ENCODE measurements at places on chromosomes 6 and 20.

- no peak for DNase-seq
These were observed 143.7 kb upstream of the PTPN1 start for GRCh38 chr20:50366270-50367103.

DNA sequence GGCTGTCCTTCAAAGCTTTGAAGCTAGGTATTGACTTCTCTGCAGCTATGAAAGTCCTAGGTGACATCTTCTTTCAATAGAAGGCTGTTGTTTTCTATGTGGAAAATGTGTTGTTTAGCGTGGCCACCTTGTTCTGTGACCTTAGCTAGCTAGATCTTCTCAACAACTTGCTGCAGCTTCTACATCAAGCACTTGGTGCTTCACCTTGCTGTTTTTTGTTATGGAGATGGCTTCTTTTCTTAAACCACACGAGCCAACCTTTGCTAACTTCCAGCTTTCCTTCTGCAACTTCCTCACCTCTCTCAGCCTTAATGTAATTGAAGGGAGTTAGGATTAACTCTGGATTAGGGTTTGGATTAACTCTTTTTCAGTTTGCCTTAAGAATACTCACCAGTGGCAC, 128.6 kb upstream of the MMS22L start:
- no peak for DNase-seq

DNA sequence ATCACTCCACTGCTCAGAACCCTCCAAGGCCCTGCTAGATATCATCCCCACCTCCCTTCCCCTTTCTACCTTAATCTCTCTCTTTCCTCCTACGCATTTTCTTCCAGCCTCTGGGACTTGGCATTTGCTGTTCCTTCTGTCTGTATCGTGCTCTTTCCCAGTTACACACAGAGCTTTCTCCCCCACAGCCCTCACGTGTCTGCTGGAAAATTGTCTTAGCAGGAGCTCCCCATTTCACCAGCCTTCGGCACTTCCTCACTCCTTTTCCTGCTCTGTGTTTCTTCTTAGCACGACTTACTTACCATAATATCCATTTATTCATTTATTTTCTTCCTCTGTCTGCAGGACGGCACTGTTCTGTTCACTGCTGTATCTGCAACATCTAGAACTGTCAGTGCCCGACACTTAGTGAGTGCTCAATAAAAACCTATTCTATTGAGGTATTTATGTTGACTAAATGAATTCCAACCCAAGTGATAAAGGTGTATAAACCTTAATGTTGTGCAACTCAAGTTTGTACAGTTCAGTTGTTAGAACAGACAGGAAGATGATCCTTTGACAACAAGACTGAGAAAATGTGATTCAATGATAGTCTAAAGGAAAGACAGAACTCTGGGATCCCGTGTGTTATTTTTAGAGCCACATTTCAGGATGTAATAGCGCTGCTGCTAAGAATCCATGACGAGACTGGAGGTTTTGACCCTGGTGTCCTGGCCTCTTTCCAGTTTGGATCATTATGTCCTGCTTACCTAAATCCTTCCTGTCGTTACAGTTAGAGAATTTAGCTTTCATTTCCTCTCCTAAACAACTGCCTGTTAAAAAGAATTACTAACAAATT, 170.1 kb upstream of the LAMP5 start:
- no peak for DNase-seq

- no peak for DNase-seq
These were observed 175.0 kb upstream of the CCN2 start for GRCh38 chr6:132126150-132126549.

DNA sequence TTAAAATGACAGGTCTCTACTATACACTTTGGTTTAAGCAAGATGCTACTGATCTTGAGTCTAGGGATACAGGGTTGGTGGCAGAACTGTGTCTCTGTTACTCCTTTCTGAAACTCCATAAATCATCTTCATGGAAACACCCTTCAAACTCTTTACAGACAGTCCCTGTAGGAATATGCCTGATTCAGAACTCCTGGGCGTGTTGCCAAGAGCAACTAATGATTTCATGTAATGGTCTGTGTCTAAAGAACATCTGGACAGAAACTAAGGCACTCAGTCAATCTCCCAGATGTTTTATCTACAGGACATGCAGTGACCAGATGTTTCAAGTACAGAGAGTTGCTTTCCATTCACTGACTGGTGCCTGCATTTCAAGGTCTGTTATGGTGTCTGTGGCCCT, 464.4 kb upstream of the CHD6 start:
- no peak for DNase-seq

DNA sequence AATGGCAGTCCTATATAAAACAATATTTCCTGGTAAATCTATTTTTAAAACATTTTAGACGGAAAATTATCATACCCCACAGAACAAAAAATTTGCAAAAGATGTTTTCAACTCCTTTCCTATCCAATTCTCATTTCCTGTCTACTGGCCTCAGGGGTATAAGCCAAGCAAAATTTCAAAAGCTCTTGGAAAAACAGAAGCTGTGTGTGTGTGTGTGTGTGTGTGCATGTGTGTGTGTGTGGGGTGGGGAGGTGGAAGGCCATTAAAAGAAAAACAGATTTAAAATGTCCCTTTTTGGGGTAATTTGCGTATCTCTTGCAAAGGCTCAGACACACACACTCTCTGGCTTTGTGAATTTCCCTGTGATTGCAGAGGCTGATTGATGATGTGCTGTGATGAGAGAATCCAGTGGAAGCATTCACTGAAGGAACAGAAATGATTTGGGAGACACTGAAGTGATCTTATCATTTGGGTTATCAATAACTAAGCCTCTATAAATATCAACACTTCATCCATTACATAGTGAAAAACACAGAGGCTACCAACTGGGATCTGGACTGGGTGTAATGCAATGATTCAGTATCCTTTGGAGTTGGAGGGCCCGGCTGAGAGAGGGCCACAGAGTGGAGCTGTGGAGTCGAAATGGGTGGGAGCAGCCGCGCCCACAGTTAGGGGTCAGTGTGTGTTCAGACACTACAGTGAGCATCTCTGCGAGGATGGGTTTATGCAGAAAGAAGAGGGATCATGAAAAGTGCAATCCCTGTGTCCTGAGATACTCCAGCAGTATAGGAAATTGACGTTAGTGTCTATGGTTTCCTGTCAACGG, 106.8 kb upstream of the PREP start:
- DNase-seq, result no peak

- no peak for DNase-seq
These were observed 20.5 kb downstream of the JPH2 start for GRCh38 chr20:44166477-44166876.

DNA sequence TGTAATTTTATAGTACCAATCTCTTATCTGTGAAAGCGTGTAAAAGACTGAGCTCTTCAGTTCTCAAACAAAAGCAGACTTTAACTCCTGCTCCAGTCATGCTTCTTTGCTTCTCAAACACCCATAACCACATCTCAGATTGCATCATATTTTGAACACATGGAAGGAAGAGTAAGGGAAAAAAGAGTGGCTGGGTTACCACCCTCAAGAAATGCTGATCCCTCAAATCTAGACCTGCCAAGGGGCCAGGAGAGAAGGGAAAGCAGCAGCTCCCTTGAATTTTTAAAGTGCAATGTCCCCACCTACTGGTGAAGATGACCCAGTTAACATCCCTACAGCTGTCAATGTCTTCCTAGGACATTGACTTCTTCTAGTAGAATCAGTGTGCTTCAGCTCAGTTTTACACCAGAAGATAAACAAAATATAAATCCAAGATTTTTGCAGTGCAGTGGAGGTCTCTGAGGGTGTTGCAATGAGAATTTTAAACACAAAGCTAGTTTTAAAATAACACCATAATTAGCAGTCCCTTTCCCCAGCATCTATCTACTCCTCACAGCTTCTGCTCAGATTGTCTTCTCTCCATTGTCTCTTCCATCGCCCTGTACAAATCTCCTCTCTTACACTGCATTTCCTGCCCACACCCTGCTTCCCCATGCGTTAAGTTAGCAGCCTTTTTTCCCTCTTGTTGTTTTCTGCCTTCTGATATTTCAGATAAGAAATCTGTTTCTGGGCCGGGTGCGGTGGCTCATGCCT, 22.6 kb upstream of the HLA-DQB2 start:
- no peak for DNase-seq

DNA sequence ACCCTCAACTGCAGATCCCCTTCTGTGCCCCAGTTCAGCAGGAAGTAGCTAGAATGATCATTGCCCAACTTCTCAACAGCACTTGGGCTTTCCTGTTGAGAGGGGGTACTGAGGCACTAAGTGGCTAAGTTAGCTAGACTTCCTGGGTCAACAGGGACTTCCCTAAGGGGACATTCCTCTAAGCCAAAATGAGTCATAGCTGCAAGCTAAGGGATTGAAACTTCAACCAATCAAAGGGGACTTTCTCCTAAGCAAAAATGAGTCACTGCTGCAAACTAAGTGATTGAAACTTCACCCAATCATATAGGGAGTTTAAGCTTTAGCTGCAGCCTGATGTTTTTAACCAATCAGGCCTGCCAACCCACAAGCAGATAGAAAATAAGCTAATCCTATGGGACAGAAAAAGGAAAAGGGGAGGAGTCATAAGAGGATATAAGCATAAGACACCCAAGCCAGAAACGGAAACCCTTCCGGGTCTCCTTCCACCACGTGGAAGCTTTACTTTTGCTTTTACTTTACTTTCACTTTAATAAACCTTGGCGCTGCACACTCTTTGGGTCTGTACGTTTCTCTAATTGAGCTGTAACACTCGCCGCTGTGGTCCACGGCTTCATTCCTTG, 659.0 kb upstream of the HS3ST5 start:
- DNase-seq, result no peak

GRCh38 chr20:38590676-38591473, 9.9 kb downstream of the ADIG start:
- no peak for DNase-seq

- DNase-seq, result no peak
These were observed 1131.8 kb downstream of the GRIK2 start for GRCh38 chr6:102525336-102525735.

- no peak for DNase-seq
These were observed 14.5 kb downstream of the HECA start for GRCh38 chr6:139149383-139149782.

DNA sequence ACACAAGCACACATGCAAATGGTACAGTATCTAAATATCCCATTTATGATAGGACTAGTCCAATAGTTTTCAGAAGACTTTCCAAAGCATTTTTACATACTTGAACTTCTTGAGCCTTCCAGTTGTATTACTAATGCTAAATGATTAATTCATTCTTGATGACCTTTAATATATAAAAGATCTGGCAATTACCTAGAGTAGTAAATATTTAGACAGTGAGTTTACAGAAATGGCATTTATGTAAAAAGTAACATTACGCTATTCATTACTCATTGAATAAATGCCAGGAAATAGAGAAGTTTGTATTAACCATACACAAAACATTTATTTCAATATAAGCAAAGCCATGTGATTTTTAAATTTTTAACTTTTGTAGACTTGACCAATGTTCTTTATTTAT, 158.8 kb downstream of the DST start:
- DNase-seq, result no peak

DNA sequence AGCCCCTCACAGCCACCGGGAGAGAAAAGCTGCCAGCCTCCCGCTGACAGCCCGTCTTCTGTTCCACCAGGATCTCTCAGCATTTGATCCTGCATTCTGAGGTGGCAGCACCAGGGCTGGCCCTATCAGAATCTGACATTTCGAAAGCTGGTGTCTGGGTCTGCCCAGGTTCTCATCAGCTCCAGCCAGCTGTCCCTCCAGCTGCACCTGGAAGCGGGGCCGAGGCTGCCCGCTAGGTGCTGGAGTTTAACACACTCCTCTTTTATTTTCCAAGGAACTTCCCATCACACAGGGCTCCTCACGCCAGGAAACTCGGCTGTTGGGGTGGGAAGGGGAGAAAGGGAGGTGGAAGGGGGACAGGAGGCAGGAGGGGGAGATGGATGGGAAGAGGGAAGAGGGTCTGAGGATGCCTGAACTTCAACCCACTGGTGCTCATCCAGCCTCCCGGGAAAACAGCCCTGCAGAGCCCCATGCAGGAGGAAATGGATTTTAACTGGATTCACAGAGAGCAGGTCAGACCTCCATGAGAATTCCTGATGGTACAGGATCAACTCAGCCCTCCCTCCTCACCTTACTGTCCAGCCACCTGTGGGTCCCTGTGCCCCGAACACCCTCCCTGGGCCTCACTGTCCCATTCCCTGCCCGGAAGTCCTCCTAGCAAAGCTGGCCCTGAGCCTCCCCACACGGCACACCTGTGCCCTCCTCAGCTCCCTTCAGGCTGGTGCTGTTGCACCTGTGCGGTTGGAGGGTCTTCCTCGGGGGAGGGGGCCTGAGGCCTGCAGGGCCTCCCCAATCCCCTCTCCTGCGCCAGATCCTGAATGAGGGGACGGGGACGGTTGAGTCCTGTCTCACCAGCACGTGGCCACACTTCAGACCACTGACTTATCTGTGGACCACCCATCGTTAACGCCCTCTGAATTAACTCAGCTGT, 3.9 kb upstream of the LSM14B start:
- no peak for DNase-seq

DNA sequence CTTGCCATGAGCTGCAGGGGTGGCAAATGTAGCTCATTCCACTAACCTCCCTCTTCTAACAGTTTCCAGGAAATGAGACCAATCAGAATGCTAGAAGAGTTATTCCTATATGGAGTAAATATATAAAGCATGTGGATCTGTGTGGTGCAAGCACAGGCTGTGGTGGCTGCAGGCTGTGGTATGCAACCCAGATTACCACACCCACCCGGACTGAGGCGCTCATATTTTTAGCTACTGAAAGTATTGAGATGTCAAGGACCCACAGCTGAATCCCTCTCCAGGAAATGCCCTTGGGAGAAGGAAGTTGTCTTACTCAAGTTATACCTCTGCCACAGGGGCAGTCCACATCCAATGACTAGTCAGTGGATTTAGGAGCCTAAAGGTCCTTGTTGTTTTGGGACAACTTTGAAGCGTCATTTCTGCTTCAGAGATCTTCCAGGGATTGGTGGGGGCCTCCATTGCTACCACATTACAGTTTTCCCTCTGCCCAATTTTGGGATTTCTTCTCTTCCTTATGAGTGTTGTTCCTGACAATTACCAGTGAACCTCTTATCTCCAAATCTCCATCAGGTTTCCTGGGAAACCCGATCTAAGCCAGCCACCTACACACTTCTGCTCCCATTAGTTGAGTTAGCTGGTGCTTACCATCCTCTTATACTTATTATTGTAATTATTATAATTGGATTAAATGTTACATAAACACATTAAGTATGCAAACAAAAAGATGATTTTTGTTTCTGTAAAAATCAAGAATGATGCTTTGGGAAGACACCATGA, 12.1 kb upstream of the REPS1 start:
- no peak for DNase-seq

GRCh38 chr6:7787137-7787608, 61.3 kb downstream of the BMP6 start:
- DNase-seq, result no peak

GRCh38 chr6:82741325-82741995, 324.2 kb downstream of the UBE3D start:
- DNase-seq, result no peak

- DNase-seq, result no peak
These were observed 4.5 kb downstream of the SLA2 start for GRCh38 chr20:36641506-36641843.

- no peak for DNase-seq
These were observed 3.8 kb downstream of the MTCL3 start for GRCh38 chr6:127515234-127515793.

GRCh38 chr6:14742171-14742570, 503.7 kb upstream of the JARID2 start:
- no peak for DNase-seq

GRCh38 chr20:18436847-18437246, 30.0 kb downstream of the DZANK1 start:
- no peak for DNase-seq

- no peak for DNase-seq
These were observed 60.5 kb upstream of the SRSF6 start for GRCh38 chr20:43397147-43397546.
